Mesothelial cell of epicardium (in vitro differentiated cells): ENCODE measurements at places on chromosomes 6 and 20. TPM values are rescaled to one million over a fixed set of nuclear protein-coding genes. Genes with fewer than 3 reads are reported as not detected.

GRCh38 chr6:144286503-144287393 is 1.6 kb downstream of the UTRN start:
- peak; percentile 42 for DNase-seq
- peak overlapping the region; percentile 99 for H3K4me3 ChIP-seq
- no peaks in the 10 kb centered on the region for H3K27me3 ChIP-seq
- peaks cover 23% of the 10 kb centered on the region for H3K4me1 ChIP-seq
- H3K36me3 ChIP-seq, result peaks cover 8% of the 10 kb centered on the region
- H3K27ac ChIP-seq, result peak overlapping the region; percentile 98

- no peaks in the 10 kb centered on the region for H3K27me3 ChIP-seq
- DNase-seq, result no peak
- no peak overlapping the region for H3K4me3 ChIP-seq
- H3K4me1 ChIP-seq, result no peaks in the 10 kb centered on the region
Measured at GRCh38 chr6:90545448-90545847, 41.4 kb downstream of the MAP3K7 start.

- no peaks in the 10 kb centered on the region for H3K36me3 ChIP-seq
- DNase-seq, result no peak
- H3K27me3 ChIP-seq, result peaks cover 19% of the 10 kb centered on the region
- H3K4me3 ChIP-seq, result no peak overlapping the region
- no peaks in the 10 kb centered on the region for H3K4me1 ChIP-seq
- no peak overlapping the region for H3K27ac ChIP-seq
Measured at GRCh38 chr6:475314-475713, 83.8 kb downstream of the IRF4 start.

- H3K27me3 ChIP-seq, result no peaks in the 10 kb centered on the region
- peak overlapping the region; percentile 71 for H3K27ac ChIP-seq
- no peak overlapping the region for H3K4me3 ChIP-seq
- peaks cover 26% of the 10 kb centered on the region for H3K4me1 ChIP-seq
- no peak for DNase-seq
Measured at GRCh38 chr6:57432157-57432556, 114.7 kb downstream of the PRIM2 start.

POLR1H gene
- 31.1 to 32.7 TPM (median 31.4 TPM) in 3 replicates for total RNA-seq

PAK5 gene
- total RNA-seq, result 0.36 to 0.54 TPM (median 0.42 TPM) in 3 replicates

UNC93A gene
- total RNA-seq, result not detected in 3 replicates

POM121L2 gene
- total RNA-seq, result 0.07 TPM in 1 of 3 replicates, not detected in the others

GSTA1 gene
- total RNA-seq, result not detected in 3 replicates
